ENCODE measurements at places on chromosomes 11 and 22.
A peak's percentile ranks its signal among the peaks of the same experiment; 100 is the strongest.

- no peak for DNase-seq
Observed at GRCh38 chr11:115439385-115439784, 64.8 kb downstream of the CADM1 start.

DNA sequence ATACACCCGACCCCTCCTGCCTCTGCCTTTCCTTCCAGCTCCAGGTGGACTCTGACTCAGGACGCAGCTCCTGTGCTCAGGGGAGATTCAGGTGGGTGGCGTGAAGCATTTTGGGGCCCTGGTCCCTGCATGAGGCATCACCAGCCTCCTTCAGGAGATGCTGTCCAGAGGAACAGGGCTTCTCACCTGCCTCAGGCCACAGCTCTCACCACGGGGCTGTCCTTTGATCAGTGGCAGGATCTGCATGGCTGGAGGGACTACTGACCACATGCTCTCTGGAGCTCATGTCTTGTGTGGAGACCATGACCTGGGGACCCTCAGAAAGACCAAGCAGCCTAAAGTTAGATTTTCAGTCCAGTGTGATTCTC, 58.8 kb downstream of the GGTLC2 start:
- no peak for DNase-seq

GRCh38 chr11:63518548-63518947, 12.7 kb downstream of the LGALS12 start:
- no peak for DNase-seq

DNA sequence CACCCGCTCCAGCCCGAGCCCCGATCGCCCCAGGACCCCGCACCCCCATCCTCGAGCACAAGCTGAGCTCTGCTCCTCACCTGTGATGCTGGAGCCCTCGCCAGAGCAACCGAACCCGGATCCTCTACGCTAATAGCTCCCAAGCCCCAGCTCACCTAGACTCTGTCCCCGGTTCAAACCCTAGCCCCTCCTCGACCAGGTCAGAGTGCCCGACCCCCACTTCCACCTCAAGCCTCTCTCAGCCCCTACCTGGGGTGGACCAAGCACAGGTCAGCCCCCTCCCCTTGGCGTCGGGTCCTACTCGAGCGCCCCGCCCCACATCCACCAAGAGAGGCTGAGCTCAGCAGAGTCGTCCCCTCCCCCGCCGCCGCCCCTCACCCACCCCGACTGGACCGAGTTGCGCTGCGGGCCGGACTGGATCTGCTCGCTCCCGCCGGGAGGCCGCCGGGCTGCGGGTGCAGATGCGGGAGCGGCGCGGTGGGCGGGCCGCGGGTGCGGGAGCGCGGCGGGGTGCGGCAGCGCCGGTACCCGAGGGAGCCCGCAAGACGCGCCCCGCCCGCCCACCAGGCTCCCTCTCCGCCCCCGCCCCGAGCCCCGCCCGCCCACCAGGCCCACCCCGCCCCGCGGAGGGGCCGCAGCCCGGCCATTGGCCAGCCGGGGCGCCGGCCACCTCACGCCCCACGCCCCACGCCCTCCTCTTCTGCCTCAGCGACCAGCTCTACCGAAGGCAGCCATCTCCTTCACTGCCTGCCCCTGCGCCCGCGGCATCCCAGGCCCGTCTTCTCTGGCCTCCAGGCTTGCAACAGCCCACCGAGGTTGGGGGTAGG, 577 bp upstream of the DKK3 start:
- DNase-seq: peak; percentile 71

GRCh38 chr11:91257667-91258066, 967.0 kb upstream of the FAT3 start:
- DNase-seq: no peak

DNA sequence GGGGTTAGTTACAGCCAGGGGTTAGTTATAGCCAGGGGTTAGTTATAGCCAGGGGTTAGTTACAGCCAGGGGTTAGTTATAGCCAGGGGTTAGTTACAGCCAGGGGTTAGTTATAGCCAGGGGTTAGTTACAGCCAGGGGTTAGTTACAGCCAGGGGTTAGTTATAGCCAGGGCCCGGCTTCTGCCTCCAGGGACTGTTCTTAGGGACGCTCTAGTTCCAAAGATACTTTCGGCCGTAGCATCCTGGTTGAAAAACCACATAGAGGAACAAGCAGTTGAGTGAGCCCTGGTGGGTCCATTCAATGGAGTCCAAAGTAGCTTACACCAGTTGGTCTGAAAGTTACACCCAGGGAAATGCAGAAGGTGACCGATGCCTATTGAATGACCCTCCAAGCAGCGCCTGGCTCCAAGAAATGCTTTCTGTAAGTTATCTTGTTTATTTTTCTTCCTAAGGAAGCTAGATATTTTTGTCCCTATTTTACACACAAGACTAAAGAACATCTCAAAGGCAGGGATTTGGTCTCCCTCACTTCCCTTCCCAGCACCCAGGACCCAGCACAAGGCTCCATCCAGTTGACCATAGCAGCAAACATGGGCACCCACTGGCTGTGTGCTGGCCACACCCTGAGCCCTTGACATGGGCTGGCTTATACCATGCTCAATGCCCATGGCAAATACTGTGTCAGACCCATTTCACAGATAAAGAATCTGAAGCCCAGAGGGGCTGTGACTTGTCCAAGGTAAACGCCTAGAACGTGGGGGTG, 49.7 kb upstream of the SHISAL1 start:
- DNase-seq: no peak

Data from WERI-Rb-1 (cell line).